Stimulated activated CD4-positive, alpha-beta T cell treated with anti-CD3 and anti-CD28 coated beads, Interleukin-12 subunit alpha, Interleukin-12 subunit beta, amount 100 ng/mL, for 24 hours (primary cell): ENCODE measurements at places on chromosomes 16 and 17.

DNA sequence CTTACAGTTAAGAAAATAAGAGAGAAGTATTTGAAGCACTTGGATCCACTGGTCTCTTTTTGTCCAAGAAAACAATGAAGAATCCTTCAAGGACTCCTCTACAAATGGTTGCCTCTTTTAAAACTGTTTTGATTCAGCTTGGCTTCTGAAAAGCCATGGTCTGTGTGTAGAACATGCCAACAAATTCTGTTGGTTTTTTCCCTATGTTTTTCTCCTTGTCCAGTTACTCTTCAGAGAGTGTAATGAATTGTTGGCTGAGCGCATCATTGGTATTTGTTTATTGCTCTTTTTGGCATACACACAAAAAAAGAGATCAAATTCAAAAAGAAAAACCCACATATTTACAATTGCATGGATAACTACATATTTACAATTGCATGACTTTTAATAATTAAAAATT is at the start of gene ABCA10:
Gene ABCA10, minus strand, starts transcription at position 249 of the 400 bp plus-strand sequence. CDS start 3,466 bp downstream, outside the sequence.
- DNase-seq, result no peak

DNA sequence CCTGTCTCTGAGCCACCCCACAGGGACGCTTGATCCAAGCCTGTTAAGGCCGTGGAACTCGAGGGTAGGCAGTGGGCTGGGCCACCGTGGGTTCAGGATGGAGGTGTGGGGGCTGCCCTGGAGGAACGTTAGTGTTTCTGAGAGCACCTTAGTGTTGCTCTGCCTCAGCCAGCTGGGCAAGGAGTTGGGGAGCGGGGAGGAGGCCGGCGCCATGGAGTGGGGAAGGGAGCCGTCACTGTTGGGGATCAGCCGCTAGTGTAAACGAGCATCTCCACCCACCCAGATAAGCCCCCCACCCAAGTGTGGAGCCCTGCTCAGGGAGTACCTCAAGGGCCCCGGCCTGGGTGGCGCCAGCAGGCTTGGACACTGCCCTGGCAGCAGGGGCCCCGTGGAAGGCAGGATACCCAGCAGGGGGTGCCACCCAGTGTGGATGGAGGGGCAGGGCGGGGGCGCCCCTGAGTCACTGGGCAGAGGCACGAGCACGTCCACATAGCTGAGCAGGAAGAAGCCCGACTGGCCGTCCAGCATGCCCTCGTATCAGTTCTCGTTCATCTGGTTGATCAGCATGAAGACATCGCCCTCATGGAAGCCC is 98.6 kb downstream of the KPNA2 start:
- no peak for DNase-seq

DNA sequence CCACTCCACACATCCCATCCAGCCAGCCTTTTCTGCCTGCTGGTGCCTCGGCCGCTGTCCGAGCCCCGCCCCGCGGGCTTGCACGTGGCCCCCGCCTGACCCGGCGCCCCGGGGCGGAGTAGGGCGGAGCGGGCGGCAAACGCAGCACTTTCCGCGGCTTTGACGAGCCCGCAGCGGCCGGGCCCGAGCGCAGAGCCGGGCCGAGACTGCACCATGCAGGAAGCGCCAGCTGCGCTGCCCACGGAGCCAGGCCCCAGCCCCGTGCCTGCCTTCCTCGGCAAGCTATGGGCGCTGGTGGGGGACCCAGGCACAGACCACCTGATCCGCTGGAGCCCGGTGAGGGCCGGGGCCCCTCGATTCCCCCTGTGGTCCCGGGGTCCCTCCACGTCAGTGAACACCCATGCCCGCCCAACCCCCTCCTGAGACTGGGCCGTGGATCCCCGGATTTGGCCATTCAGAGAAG is at the start of gene HSF4:
Gene HSF4, plus strand, starts transcription at position 147 of the 463 bp plus-strand sequence. Its CDS starts 67 bp downstream, at position 214.
- DNase-seq, result no peak

DNA sequence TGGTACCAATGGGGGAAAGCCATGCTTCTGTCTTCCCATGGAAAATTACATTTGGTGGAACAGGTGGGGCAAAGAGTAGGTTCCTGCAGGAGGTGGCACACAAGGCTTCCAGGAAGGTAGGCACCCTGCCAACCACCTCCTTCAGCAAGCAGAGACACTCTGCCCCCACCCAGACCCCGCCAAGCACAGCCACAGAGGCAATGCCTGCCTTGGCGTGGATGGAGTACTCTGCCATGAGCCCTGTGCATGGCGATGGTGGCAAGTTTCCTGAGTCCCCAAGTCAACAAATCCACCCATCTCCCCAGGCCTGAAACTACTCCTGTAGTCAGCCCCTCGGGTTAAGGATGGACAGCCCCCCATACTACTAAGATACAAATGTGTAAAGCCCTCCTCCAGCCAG is 119.2 kb upstream of the GNAO1 start:
- no peak for DNase-seq

GRCh38 chr17:51667706-51668083 is 407.3 kb downstream of the UTP18 start:
- DNase-seq, result no peak

GRCh38 chr16:21284414-21284813 is 6.3 kb upstream of the CRYM start:
- no peak for DNase-seq

DNA sequence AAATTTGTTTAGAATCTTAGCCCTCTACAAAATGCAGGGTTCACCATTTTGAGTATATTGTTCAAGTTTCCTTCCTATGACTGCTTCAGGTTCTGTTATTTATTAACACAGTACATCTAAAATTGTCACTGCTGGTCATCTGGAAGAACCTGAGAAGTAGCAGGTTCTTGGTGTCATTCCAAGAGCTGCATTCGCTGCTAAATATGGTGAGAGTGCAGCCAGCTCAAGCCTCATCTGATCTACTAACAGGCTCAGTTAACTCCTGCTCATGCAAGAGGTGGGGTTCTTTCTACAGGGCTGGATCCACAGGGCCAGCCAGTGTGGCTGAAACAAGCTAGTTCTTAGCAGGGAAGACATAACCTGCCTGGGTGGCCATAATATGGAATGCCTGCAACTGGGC is 1946.1 kb downstream of the TP53TG3F start:
- no peak for DNase-seq

GRCh38 chr16:64589836-64590235 is 532.0 kb downstream of the CDH11 start:
- DNase-seq, result no peak

GRCh38 chr16:10770907-10771306 is 27.3 kb downstream of the NUBP1 start:
- no peak for DNase-seq

DNA sequence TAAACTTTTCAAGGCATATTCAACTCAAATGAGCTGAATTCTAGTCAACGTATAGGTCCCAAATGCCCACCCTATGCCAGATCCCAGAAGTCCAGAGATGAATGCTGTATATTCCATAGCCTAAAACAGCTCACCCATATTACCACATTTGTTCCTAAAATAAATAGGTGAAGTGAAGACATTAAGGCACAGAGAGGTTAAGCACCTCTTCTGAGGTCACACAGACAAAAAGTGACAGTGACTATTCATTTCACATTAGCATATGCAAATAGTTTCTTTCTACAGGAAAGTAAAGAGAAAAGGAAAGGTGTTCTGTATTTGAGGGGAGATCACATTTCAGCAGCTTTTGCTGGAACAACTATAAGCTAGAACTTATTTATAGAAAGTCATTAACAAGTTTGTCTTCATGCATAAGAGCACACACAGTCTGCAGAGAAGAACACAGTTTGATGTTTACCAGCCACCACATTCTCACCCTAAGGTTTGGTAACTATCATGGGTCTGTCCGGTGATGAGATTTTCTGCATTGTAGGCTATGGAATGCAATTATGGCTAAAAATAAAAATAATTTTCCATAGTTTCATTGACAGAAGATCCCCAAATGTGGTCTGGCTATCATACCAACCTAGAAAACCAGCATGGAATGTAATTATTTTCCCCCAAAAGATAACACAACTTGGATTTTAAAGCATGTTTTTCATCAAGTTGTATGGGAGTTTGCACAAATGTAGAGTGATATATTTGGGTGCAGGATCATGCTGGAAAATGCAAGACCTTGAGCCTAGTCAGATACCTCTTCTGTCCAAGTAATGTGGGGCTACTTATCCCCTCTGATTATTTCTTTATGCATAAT is 402.1 kb downstream of the UTP18 start:
- DNase-seq, result no peak

GRCh38 chr17:64781810-64782555 is 119.9 kb upstream of the SMURF2 start:
- DNase-seq, result no peak

DNA sequence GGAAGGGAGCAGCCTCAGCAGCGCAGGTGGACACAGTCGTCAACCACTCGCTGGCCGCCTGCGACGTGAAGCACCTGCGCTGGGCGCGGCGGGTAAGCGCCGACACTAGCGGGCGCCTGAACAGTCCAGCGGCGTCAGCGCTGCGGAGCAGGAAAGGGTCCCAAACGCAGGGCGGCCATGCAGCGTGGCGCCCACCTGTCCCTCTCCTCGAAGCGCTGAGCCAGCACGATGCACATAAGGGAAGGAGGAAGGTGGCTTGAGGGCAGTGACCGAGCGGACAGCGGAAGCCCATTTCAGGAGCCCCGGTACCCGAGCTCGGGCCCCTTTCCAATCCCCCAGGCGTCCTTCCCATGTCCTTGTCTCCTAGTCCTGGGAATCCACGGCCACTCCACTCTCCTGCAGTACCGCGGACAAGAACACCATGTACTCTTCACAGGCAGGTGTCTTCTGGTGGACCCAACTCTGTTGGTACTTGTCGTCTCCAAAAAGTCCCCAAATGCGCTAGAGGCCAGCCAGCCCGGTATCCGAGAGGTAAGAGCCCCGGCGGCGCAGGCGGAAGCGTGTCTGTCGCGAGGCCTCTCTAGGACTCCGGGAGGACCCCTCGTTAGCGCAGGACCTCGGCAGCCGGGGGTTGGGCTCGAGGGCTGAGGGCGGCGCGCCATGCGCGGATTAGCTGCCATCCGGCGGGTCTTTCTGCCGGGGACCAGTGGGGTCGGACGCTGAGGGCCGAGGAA is 14.4 kb downstream of the ZNF232 start:
- DNase-seq, result no peak

DNA sequence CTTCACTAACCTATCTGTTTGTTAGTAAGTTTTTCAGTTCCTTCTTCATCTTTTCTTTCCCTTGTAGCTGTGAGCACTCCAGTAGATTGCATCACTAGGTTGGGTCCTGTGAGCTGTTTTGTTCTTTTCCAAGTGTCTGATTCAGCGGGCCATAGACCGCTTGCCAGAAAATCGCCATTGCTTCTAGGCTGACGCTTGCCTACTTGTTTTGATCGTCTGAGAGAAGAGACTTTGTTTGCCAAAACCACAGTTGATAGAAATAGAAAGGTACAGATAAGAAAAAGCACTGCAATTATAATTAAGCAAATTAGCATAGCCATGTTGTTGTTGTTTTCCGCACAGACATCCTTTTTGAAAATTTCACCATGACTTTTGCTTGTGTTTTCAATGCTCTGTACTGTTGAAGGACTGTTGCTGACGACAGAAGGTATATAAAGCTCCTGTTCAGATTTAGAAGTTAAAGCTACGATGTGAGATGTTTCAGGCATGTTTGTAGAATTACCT is 3.1 kb downstream of the EVI2A start:
- no peak for DNase-seq

GRCh38 chr17:32010114-32010513 is 2.9 kb downstream of the LRRC37B start:
- no peak for DNase-seq

- DNase-seq, result no peak
Observed at GRCh38 chr17:66967837-66968543, 3.5 kb downstream of the CACNG4 start.
